ENCODE measurements at places on chromosomes 12 and 14. TPM values are rescaled to one million over a fixed set of nuclear protein-coding genes. Genes with fewer than 3 reads are reported as not detected.

The CHPT1 gene
- total RNA-seq, result 49.9 TPM

The PRIM1 gene
- total RNA-seq, result 4.6 TPM

GRCh38 chr12:114444422-114445279 lies 38.7 kb upstream of the TBX5 start:
- DNase-seq, result no peak

DNA sequence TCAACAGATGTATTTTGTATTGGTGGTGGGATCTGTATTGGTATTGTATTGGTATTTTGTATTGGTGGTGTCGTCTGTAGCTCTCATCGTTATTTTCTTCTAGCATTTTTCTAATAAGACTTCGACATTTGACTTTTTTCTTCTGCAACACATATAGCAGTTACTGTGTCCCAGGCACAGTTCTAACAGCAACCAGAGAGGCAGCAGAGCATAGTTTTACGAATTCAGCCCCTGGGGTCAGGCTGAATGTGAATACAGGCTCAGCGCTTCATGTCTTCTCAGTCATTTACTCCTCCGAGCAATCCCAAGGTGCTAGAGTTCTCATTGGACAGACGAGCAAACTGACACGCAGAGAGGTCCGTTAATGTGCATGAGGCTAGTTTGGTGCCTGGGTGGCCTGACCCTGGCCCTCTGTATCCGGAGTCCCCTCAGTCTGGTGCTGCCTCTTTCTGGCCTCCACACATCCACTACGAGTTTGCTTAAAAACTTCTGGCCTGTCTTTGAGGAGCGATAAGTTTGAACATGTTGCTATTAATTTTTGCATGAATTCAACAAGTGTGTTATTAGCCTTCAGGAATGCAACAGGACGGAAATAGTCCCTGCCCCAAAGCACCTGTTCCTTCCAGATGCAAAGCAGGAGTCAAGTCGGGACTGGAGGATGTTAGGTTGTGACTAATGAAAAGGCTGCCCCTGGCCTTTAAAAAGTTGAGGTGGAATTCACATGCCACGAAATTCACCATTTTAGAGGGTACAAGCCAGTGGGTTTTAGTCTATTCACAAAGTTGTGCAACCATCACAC lies 87.0 kb downstream of the GLT1D1 start:
- DNase-seq, result no peak

DNA sequence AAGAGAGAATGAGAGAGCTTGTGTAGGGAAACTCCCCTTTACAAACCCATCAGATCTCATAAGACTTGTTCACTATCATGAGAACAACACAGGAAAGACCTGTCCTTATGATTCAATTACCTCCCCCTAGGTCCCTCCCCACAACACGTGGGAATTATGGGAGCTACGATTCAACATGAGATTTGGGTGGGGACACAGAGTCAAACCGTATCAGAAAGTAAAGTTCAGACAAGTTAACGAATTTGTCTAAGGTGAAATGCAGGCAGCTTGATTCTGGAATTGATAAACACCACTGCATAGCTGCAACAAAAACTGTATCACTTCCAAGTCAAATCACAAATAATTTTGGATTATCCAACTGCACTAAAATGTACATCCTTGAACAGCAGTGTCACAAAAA lies 47.4 kb downstream of the FOXN3 start:
- DNase-seq, result no peak

GRCh38 chr12:4320497-4320852 lies 538 bp upstream of the TIGAR start:
- no peak for DNase-seq

DNA sequence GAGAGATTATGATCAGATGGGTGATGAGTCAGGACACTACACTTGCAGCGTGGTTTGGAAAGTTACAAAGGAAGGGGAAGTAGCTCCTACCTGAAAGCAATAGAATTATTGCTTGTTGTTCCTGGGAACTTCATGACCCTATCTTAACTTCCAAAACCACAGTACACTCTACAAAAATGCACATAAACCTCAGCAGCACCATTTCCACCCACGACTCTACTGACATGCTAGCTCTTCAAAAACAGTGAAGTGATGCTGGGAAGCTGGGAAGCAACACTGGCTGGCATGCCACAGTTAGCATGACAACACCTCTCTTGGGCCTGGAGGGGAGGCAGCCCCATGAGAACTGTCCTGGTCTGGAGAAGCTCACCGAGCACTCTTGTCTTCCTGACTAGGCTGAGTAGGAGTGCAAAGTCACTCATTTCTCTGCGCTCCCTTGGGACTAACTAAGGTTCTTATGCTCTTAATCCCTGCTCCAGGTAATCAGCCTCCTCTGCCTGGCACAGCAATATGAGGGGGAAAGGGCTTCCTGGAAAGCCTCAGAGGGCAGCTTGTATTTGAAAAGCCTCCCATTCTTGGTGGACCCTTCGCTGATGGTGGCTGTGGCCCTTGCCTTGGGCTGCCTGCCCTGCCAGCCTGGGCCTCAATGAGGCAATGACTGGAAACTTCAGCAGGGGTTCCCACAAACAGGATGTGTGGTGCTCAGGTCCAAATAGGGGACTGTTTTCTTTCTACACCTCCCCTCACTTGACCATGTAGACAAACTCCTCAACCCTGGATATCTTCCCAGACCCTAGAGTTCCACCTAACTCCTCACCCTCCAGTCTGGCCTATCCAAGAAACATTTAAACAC lies 1.2 kb downstream of the KRT3 start:
- no peak for DNase-seq

DNA sequence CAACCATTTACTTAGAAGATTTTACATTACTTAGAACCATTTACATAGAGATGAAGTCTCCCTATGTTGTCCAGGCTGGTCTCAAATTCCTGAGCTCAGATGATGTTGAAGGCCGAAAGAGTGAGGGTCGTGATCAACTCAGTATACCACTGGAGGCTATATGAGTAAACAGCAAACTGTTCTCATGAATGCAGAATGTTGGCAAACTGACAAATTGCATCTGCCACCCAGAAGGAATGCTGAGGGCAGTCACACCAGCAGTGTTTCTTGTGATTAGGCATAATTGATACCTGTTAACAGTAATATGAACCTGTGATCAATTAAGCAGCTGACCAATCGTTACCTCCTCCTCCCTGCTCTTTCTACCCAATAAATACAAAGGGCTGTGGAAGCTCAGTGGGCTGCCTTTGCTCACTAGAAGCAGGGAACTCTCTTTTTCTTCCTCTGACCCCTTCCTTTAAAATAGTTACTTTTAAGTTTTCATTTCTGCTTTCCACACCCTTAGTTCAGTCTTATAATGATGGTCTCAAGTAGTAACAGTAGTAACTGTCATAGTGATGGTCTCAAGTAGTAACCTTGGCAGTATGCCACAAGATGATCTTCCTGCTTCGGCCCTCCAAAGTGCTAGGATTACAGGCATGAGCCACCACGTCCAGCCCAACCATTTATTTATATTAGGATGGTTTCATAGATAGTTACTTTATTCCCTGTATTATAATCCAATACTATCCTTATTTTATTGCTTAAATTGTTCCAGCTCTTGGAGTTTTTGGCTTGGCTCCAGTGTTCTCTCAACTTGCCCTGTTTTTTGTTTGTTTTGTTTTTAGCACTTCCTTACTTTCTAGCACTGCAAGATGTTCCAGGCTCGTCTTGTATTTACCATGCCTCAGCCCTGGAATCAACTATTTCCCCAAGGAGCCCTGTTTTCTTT lies 25.8 kb downstream of the LIMA1 start:
- DNase-seq, result no peak

The HAL gene
- total RNA-seq, result 1.8 TPM

The GLT1D1 gene
- total RNA-seq, result 0.94 TPM

The HOXC12 gene
- not detected for total RNA-seq

The NELL2 gene
- total RNA-seq, result 8.1 TPM

GRCh38 chr12:110742096-110742717 lies 484 bp downstream of the PPP1CC start:
- no peak for DNase-seq

DNA sequence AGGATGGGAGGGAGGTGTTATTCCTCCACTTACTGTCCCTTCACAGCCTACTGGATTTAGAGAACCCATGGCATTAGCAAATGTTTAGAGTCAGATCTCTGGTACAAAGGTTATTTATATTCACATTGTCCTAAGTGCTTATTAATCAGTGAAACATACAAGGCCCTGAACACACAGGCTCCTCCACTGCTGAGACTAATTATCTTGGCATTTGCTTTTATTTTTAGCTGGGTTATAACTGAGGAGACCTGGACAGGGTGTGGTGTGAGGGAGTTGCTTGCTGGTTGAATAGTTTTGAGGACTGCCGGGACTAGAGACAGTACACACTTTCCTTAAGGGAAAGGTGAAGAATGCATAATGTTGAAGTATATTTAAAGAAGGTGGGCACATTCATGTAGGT lies 77.5 kb downstream of the FIGNL2 start:
- no peak for DNase-seq

- no peak for DNase-seq
Measured at GRCh38 chr14:84298663-84299195, 1231.2 kb upstream of the FLRT2 start.

GRCh38 chr12:70540996-70541395 lies 96.2 kb downstream of the PTPRB start:
- no peak for DNase-seq

DNA sequence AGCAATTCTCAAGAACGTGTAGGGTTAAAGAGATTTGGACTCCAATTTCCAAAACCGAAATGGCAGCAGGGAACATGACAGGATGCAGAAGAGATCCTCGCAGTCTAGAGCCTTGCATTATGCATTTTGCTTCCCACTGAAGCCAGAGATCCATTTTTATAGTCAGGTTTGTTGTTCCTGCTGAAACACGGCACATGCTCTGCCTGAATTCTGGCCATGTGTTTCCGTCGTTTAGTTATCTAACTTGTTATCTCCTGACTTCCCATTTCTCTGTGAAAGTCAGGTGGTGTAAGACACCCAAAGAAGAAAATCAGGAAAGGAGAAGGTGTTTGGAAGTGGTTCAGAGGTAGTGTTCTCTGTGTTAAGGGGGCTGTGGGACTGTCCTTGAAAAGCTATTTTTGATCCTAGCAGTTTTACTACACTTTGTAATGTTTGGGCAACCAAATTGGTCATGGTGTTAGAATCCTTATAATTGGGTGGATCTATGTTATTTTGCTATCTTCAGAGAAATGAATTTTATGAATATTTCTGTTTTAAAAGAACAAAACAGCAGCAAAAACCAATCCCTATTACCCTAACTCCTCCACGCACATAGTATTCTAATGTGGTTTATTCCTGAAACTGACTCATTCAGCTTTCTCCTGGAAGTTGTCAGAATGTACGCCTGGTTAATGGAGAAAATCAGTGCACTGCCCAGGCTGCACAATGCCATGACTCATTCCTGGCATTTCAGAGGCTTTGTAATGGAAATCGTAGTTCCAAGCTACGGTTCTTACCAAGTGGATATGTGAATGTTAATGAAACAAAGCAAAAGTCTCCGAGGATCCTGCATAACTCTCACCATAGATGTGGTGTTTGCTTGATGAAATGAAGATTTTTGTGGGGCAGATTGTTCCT lies 110.1 kb downstream of the SAMD4A start:
- no peak for DNase-seq

DNA sequence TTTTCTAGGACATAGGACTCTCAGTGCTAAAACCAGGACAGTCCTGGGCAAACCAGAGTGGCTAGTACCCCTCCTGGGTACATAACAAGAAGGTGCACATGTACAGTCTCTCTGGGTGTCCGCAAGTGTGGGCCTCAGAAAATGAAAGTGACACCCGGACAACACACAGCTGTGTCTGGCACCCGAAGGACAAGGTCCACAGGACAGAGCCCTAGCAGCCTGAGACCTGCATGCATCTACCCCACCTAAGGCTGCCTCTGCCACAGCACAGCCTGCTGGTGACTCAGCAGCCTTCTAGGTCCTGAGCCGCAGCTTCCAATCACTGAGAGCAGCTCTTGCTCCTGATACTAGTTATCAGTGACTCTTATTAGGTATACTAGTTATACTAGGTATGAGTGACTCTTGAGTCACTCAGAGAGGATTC lies 784.1 kb upstream of the TBX3 start:
- DNase-seq, result no peak

DNA sequence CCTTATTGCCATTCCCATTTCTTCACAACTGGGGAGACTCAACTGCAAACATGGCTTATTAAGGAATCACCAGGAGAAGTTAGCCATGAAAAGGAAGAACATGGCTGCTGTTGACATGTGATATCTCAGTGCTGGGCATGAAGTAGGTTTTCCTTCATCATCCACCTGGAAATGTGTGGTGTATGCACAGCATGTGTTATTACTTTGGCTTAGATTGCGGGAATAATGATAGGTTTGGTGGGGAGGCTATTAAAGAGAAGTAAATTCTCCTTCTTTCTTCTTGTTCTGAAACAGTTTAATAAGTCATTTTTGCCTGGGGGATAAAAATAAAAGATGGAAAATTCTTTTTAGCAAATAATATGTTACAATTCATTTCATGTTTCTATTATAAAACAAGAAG lies 23.7 kb upstream of the CLEC14A start:
- DNase-seq, result no peak

GRCh38 chr14:77498984-77499527 lies 440 bp upstream of the ISM2 start:
- no peak for DNase-seq

The DEPDC4 gene
- 1.4 TPM for total RNA-seq

DNA sequence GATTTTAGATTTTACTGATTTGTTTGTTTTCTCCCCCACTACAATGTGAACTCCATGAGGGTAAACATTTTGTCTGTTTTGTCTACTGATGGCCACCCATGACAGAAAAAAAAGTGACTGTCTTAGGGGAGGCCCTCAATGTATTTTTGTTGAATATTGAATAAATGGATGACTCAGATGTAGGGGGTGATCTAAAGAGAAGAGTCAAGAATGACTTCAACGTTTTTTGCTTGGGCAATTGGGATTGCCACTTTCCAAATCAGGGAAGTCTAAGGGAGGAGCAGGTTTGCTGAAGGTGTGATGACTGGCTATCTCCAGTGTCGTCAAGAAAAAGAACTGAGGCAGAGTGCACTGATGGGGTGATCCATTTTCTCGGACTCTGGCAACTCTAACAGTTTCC lies 10.7 kb upstream of the PHC1 start:
- no peak for DNase-seq

GRCh38 chr14:104390221-104390931 lies 189.2 kb upstream of the C14orf180 start:
- DNase-seq, result peak; percentile 18

- no peak for DNase-seq
Measured at GRCh38 chr12:49552014-49552413, 13.2 kb downstream of the KCNH3 start.

The SLC25A47 gene
- not detected for total RNA-seq

DNA sequence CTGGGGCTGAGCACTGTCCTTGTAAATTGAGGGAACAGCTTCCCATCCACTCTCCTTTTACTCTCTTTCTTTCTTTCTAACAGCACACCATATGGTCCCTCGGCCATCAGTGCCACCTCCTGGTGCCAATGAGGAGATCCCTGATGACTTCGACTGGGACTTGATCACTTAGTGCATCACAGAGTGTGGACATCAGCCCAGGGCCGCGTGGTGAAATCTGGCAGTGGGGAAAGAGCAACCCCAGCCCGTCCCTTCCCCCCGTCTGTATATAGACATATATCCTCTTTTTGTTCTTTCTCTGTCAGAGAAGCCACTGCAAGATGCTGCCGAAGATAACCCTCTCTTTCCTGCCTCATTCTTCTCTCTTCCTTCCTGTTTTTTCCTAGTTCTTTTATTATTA lies 13.5 kb downstream of the C3AR1 start:
- no peak for DNase-seq

The SERPINA9 gene
- not detected for total RNA-seq

GRCh38 chr14:87837296-87837695 lies 155.7 kb downstream of the GALC start:
- no peak for DNase-seq
